ENCODE measurements at places on chromosomes 6 and 20. TPM values are rescaled to one million over a fixed set of nuclear protein-coding genes. Genes with fewer than 3 reads are reported as not detected.

The SPO11 gene
- total RNA-seq = not detected

The MCUR1 gene
- 10.4 TPM for total RNA-seq

The OTOR gene
- total RNA-seq = not detected

The MTFR2 gene
- total RNA-seq = 4.8 TPM

The EPHA7 gene
- total RNA-seq = under 0.01 TPM

The ISM1 gene
- total RNA-seq = not detected

The DNAJC5 gene
- total RNA-seq = 89.5 TPM
